PC-3 (cell line): ENCODE measurements at places on chromosomes 6 and 20. TPM values are rescaled to one million over a fixed set of nuclear protein-coding genes. Genes with fewer than 3 reads are reported as not detected.

- no peak for DNase-seq
- H3K27me3 ChIP-seq: no peaks in the 10 kb centered on the region
- H3K27ac ChIP-seq: no peak overlapping the region
- peaks cover 22% of the 10 kb centered on the region for H3K4me1 ChIP-seq
- no peaks in the 10 kb centered on the region for H3K36me3 ChIP-seq
Measured at GRCh38 chr20:53658322-53658721, 64.7 kb upstream of the ZNF217 start.

DNA sequence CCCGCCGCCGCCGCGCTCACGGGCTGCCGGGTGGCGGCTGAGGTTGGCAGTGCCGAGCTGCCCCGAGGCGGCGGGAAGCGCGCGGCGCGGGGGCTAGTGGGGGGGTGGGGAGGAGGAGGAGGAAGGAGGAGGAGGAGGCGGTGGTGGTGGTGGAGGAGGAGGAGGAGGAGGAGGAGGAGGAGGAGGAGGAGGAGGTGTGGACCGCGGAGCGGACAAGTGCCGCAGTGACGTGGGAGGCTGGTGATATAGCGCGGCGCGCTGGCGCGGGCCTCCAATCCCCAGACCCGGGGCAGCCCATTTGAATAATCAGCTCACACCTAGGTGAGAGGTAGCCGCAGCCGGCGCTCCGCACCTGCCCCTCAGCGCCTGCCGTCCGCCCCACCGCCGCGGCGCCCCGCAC is at the start of gene FOXA2:
Gene FOXA2, minus strand, starts transcription at position 51 of the 400 bp plus-strand sequence. CDS start 294 bp downstream, outside the sequence.
- no peak within 1 kb of the TSS; the same call in 1 of the 2 replicates for H3K27ac ChIP-seq
- DNase-seq: peak; percentile 71
- H3K36me3 ChIP-seq: no peaks in the 10 kb centered on the region
- H3K27me3 ChIP-seq: peaks cover 8% of the 10 kb centered on the region; the same call in 1 of the 2 replicates
- H3K4me1 ChIP-seq: peaks cover 6% of the 10 kb centered on the region; the same call in 1 of the 2 replicates

- no peaks in the 10 kb centered on the region for H3K27me3 ChIP-seq
- no peak overlapping the region for H3K4me3 ChIP-seq
- H3K36me3 ChIP-seq: no peaks in the 10 kb centered on the region
Measured at GRCh38 chr6:130593200-130593599, 227.4 kb downstream of the TMEM200A start.

The DEFB113 gene
- total RNA-seq: not detected in 2 replicates

The COX7A2 gene
- total RNA-seq: 160 and 172 TPM in 2 replicates

- H3K4me3 ChIP-seq: no peak overlapping the region
- H3K27ac ChIP-seq: no peak overlapping the region
- H3K4me1 ChIP-seq: no peaks in the 10 kb centered on the region
- no peak for DNase-seq
- peaks cover 96% of the 10 kb centered on the region for H3K27me3 ChIP-seq
Measured at GRCh38 chr20:59580991-59581401, 23.3 kb upstream of the PHACTR3 start.

The LPIN3 gene
- total RNA-seq: 24.1 and 27.9 TPM in 2 replicates
